ENCODE measurements at places on chromosomes 1 and 21.
A peak's percentile ranks its signal among the peaks of the same experiment; 100 is the strongest.

DNA sequence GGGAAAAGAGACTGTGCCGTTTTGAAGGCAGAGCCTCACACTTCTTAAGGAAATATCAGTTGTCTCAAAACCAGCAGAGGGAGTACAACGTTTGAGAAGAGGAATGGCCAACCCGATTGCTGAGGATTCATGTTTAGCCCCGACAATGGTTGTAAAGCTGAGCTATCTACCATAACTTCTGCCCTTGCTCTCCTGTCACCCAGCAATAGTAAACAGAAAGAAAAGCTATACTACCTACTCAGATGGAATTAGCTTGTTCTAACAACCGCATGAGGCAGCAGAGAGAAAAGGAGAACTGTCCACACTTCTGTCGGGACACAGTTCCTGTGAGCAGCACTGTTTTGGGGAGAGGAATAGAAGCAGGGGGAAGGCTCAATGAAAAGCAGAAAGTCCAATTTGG is 91.2 kb downstream of the SLC45A1 start:
- H3K36me3 ChIP-seq, result peaks cover 13% of the 10 kb centered on the region
- no peak for DNase-seq
- peak overlapping the region; percentile 38 for H3K4me3 ChIP-seq
- H3K27me3 ChIP-seq, result no peaks in the 10 kb centered on the region
- peaks cover 53% of the 10 kb centered on the region for H3K4me1 ChIP-seq

DNA sequence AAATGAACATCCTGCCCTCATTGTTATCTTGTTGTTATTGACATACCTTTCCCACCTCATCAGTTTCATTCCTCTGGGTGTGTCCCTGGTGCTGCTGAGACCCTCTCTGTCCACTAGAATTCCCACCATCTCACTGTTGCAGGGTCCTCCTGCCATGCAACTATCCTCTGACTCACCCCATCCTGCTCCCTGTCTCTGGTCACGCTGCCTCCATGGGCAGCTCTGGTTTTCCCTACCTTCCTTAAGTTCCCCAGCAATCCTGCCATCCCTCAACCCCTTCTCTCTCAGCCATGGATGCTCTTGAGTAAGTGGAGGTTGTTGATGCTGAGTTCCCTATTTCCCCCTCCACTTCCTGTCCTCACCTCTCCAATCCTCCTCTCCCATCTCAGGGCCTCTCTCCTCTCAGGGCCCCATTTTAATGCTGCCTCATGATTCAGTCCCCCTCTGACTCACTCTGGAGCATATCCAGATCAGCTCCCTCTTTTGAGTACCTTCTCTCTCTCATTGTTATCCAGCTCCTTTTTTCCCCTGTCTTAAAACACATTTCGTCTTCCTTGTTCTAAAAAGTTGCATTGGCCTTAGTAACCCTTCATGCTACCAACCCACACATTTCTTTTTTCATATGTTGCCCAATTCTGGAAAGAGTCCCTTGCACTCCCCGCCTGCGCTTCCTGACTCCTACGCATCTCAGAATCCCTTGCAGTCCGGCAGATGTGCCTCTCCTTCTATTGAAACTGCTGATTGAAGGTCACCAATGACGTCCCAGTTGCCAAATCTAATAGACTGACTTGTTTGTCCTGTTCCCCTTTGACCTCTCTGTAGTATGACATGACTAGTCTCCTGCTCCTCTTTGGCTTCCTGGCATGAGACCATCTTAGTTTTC is 92.0 kb downstream of the CNIH3 start:
- H3K4me1 ChIP-seq, result peaks cover 11% of the 10 kb centered on the region
- peaks cover 30% of the 10 kb centered on the region for H3K27me3 ChIP-seq
- no peak for DNase-seq
- H3K27ac ChIP-seq, result peak overlapping the region; percentile 32
- H3K4me3 ChIP-seq, result no peak overlapping the region

- no peak overlapping the region for H3K4me3 ChIP-seq
- H3K27me3 ChIP-seq, result no peaks in the 10 kb centered on the region
- DNase-seq, result no peak
- no peak overlapping the region for H3K27ac ChIP-seq
- H3K4me1 ChIP-seq, result peaks cover 3% of the 10 kb centered on the region
Measured at GRCh38 chr1:97693601-97694000, 227.2 kb downstream of the DPYD start.

DNA sequence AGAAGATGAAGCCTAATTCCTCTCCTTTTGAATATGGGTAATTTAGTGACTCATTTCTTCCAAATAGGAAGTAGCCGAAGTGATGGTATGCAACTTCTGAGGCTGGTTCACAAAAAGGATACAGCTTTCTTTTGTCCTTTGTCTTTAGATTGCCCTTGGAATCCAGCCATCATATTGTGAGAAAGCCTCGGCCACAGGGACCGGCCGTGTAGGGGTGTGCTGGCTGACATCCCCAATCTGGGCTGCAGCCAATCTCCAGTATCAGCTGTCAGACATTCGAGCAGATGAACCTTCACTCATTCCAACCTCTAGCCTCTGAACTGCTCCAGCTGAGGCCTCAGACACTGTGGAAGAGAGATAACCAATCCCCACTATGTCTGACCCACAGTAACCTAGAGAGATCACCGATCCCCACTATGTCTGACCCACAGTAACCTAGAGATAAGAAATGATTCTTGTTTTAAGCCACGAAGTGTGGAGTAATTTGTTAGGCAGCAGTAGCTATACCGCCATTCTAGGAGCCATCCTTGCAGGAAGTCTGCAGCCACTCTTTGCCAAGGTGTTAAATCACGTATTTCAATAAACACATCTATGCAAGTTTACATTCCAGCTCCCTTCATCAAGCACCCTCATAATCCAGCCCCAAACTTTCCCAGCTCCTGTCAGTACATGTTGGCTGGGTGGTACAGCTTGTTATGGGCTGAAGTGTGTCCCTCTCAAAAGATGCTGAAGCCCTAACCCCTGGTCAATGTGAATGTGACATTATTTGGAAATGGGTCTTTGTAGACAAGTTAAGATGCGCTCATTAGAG is 2.9 kb upstream of the DIP2A start:
- peaks cover 38% of the 10 kb centered on the region for H3K4me1 ChIP-seq
- DNase-seq, result no peak
- no peak overlapping the region for H3K27ac ChIP-seq

DNA sequence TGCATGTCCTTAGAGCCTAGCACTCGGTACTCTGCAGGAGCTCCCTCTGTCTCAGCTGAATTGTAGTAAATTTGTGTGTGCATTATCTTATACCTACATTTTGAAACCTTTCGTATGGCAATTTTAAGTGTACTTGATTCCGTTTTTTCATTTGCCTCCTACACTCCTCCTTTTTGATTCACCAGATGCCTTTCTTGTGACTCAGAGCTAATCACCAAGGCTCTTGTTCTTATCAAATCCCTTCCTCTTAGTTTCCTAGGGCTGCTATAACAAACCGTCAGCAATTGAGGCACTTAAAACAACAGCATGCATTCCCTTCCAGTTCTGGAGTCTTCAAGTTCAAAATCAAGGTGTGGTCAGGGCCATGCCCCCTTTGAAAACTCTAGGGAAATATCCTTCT is 261.0 kb downstream of the ASTN1 start:
- H3K36me3 ChIP-seq, result no peaks in the 10 kb centered on the region
- no peak for DNase-seq
- H3K4me1 ChIP-seq, result peaks cover 11% of the 10 kb centered on the region
- no peak overlapping the region for H3K4me3 ChIP-seq
- no peak overlapping the region for H3K27ac ChIP-seq

GRCh38 chr1:96962751-96963211 is 241.2 kb downstream of the PTBP2 start:
- no peak overlapping the region for H3K27ac ChIP-seq
- no peaks in the 10 kb centered on the region for H3K4me1 ChIP-seq
- no peaks in the 10 kb centered on the region for H3K36me3 ChIP-seq
- no peak for DNase-seq
- no peak overlapping the region for H3K4me3 ChIP-seq
- H3K27me3 ChIP-seq, result no peaks in the 10 kb centered on the region

GRCh38 chr1:114131526-114132220 is 22.0 kb downstream of the SYT6 start:
- no peak overlapping the region for H3K4me3 ChIP-seq
- H3K27me3 ChIP-seq, result no peaks in the 10 kb centered on the region
- H3K4me1 ChIP-seq, result peaks cover 27% of the 10 kb centered on the region
- H3K27ac ChIP-seq, result no peak overlapping the region
- no peak for DNase-seq

GRCh38 chr21:29649406-29649814 is 290.4 kb downstream of the GRIK1 start:
- peaks cover 5% of the 10 kb centered on the region for H3K4me1 ChIP-seq
- H3K36me3 ChIP-seq, result peaks cover 3% of the 10 kb centered on the region
- no peak overlapping the region for H3K4me3 ChIP-seq

DNA sequence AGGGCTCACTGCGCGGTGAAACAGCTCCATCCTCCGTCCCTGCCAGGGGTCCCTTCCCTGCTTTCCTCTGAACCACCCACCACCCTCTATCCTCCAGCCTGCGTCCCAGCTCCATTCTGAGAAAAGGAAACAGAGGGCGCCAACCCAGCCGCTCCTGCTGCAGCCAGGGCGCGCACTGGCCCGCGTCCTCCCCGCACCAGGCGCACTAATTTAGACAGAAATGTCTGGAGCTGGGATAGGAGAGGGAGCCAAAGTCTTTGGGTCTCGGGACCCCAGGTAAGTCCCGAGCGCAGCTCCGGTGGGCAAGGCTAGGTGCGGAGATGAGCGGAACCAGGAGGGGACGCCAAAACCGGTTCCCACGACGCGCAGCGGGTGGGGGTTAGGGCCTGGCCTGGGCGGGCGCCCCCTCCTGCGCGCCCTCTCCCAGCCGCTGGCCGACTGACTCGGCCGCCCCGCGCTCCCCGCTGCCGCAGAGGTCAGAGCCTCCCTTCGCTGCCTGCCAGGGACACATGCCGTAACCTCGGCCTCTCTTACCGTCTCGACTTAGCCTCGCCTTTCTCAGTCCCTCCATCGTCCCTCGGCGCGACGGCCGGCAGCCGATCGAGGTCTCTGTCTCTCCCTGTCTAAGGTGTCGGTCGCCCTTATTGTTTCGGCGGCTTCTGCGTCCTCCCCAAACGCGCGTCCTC is 2.0 kb downstream of the CAMK2N1 start:
- peak overlapping the region; percentile 99 for H3K4me3 ChIP-seq
- no peaks in the 10 kb centered on the region for H3K36me3 ChIP-seq
- peak; percentile 42 for DNase-seq
- peaks cover 35% of the 10 kb centered on the region for H3K27me3 ChIP-seq
- H3K27ac ChIP-seq, result peak overlapping the region; percentile 93

DNA sequence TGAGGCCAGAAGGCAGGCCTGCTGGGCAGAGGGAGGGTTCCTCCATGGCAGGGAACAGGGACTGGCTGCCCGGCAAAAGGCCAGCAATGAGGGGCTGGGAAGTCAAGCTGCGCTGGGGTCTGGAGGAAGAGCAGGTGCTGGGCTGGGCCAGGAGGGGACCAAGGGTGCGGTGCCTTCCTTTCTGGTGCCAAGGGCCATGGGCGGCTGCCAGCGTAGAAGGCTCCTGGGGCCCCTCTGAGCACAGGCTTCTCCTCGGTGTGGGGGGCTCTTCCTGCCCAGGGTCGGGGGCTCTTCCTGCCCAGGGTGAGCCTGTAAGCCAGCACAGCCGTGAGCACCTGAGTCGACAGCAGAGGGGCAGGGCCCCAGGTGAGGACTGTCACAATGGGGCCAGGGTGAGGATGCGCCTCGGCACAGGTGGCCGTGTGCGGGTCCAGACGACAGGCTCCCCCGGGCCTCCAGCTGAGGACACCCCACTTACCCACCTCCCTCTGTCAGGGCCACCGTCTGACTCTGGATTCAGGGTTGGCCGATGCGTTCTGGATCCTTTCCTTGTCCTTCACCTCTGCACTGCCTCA is 10.7 kb upstream of the DNMT3L start:
- no peak overlapping the region for H3K27ac ChIP-seq
- peaks cover 12% of the 10 kb centered on the region for H3K27me3 ChIP-seq
- H3K4me1 ChIP-seq, result no peaks in the 10 kb centered on the region
- no peaks in the 10 kb centered on the region for H3K36me3 ChIP-seq

GRCh38 chr1:39091845-39092645 is 65.9 kb downstream of the NDUFS5 start:
- peak; percentile 50 for DNase-seq
- H3K36me3 ChIP-seq, result no peaks in the 10 kb centered on the region
- no peak overlapping the region for H3K4me3 ChIP-seq
- no peaks in the 10 kb centered on the region for H3K27me3 ChIP-seq

- no peak for DNase-seq
- H3K4me1 ChIP-seq, result peaks cover 14% of the 10 kb centered on the region
- peaks cover 98% of the 10 kb centered on the region for H3K27me3 ChIP-seq
- peak overlapping the region; percentile 7 for H3K4me3 ChIP-seq
Measured at GRCh38 chr1:90713741-90714509, 3.2 kb downstream of the BARHL2 start.

GRCh38 chr1:74699331-74699730 is 25.7 kb upstream of the ERICH3 start:
- no peak for DNase-seq
- no peak overlapping the region for H3K4me3 ChIP-seq
- H3K36me3 ChIP-seq, result no peaks in the 10 kb centered on the region
- no peaks in the 10 kb centered on the region for H3K27me3 ChIP-seq

GRCh38 chr1:231678011-231678432 is 51.4 kb downstream of the DISC1 start:
- DNase-seq, result no peak
- no peak overlapping the region for H3K27ac ChIP-seq
- H3K36me3 ChIP-seq, result peaks cover 6% of the 10 kb centered on the region

- H3K4me3 ChIP-seq, result no peak overlapping the region
- no peak overlapping the region for H3K27ac ChIP-seq
- no peaks in the 10 kb centered on the region for H3K36me3 ChIP-seq
- H3K4me1 ChIP-seq, result no peaks in the 10 kb centered on the region
Measured at GRCh38 chr1:166789286-166789685, 50.0 kb upstream of the POGK start.

GRCh38 chr1:93042187-93043056 is 36.7 kb upstream of the MTF2 start:
- no peak overlapping the region for H3K27ac ChIP-seq
- no peaks in the 10 kb centered on the region for H3K27me3 ChIP-seq
- no peak for DNase-seq
- H3K4me1 ChIP-seq, result no peaks in the 10 kb centered on the region

DNA sequence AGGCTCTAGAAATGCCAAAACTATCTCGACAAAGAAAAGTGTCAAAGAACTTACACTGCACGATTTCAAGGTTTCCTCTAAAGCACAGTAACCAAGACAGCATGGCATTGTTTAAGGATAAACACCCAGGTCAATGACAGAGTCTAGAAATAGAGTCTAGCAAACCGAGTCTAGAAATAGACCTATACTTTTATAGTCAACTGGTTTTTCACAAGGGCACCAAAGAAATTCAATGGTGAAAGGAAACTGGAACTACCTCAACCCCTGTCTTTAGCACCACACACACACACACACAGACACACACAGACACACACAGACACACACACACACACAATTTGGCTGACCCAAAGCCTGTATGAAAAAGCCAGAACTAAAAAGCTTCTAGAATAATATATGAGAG is 67.1 kb upstream of the PGBD5 start:
- peaks cover 18% of the 10 kb centered on the region for H3K27me3 ChIP-seq
- no peaks in the 10 kb centered on the region for H3K4me1 ChIP-seq
- H3K27ac ChIP-seq, result no peak overlapping the region

GRCh38 chr1:38037221-38037939 is 9.2 kb downstream of the POU3F1 start:
- DNase-seq, result no peak
- no peak overlapping the region for H3K27ac ChIP-seq
- peaks cover 2% of the 10 kb centered on the region for H3K36me3 ChIP-seq

GRCh38 chr1:5858844-5859407 is 133.3 kb downstream of the NPHP4 start:
- H3K36me3 ChIP-seq, result peaks cover 3% of the 10 kb centered on the region
- DNase-seq, result no peak
- H3K4me1 ChIP-seq, result peaks cover under 1% of the 10 kb centered on the region
- H3K4me3 ChIP-seq, result no peak overlapping the region
- H3K27me3 ChIP-seq, result no peaks in the 10 kb centered on the region
